ENCODE measurements at places on chromosomes 6 and 20.

GRCh38 chr6:143059663-143060353, 881 bp upstream of the AIG1 start:
- DNase-seq: peak; percentile 76

- DNase-seq: no peak
Measured at GRCh38 chr20:62254021-62254724, 15.9 kb downstream of the OSBPL2 start.

DNA sequence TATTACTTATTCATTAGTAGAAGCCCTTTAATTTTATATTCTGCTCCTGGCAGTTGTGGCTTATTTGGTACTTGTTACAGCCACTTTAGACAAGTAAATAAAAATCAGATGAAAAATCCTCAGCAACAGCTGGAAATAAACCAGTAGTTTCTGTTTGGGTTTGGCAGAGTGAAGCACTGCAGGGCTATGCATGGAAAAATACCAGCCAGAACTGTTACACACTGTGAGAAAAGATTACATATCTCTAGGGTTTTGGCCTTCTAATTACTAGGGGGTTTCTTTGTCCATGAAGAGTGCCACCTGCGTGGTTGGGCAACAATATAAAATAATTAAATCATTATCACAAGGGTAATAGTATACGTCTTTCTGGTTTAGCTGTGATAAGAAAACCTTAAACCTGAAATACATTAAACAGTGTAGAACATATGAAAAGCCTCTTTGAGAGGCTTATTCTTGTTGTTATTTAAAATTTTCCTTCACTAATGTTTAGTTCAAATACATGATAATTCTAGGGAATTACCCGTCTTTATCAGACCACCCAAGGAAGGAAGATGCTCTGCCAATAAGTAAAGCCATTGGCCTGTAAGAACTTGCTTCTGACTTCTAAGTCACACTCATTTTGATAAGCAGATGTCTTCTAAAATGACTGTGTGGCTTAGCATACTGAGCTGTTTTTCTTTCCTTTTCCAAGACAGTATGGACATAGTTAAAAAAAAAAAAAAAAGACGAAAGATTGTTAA, 320.0 kb upstream of the FLRT3 start:
- no peak for DNase-seq

GRCh38 chr6:108944071-108944470, 95.8 kb downstream of the ARMC2 start:
- DNase-seq: no peak

DNA sequence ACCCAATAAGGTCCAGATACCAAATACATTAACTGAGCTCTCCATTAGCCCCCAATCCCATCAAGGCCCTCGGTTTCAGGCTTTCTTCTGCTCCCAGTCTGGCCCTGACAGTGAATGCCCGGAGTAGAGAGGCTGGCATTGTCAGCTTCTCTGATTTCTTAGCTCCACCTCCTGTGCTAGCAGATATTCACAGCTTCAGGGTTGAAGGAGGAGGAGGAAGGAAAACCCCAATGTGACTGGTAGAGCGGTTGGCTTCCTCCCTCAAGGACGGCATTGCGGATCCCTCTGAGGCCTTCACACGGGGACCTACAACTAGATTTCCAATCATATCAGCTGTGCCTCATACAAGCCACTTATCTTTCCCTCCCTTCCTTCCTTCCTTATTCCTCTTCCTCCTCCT, 164.1 kb upstream of the SYNDIG1 start:
- DNase-seq: no peak

DNA sequence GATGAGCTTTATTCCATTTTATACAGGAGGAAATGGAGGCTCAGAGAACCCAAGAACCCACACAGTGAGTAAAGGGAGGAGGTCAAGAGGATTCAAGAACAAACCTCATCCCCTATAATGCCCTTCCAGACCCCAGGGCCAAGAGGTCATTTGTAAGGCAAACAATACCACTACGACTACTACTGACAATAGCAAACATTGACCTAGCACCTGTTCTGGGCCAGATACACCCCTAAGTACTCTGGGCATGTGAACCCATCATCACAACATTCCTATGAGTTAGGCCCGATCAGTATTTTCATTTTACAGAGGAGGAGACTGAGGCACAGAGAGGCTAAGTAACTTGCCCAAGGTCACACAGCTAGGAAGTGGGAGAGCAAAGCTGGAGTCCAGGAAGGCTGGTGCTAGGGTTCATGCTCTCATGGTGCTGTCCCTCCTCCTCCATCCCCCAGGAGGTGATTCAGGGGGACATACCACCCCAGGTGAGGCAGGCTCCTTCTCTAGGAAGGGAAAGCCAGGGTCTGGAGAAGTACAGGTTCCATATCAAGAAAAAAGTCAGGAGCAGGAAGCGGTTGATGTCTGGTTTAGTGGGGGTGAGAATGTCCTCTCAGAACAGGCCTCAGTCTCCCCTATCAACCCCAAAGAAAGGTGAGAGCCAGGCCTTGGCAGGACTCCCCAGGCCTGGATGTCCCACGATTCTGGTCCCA, 13.7 kb downstream of the SLC13A3 start:
- DNase-seq: no peak

GRCh38 chr6:147416622-147417021, 91.9 kb upstream of the SAMD5 start:
- DNase-seq: no peak

- peak; percentile 22 for DNase-seq
Measured at GRCh38 chr20:667351-668034, 8.1 kb downstream of the SCRT2 start.
